Astrocyte (in vitro differentiated cells and primary cell): ENCODE measurements at places on chromosomes 2 and 18. TPM values are rescaled to one million over a fixed set of nuclear protein-coding genes. Genes with fewer than 3 reads are reported as not detected.

- peak; percentile 62 for DNase-seq
These were observed 6.5 kb downstream of the TANK start for GRCh38 chr2:161166538-161167409.

DNA sequence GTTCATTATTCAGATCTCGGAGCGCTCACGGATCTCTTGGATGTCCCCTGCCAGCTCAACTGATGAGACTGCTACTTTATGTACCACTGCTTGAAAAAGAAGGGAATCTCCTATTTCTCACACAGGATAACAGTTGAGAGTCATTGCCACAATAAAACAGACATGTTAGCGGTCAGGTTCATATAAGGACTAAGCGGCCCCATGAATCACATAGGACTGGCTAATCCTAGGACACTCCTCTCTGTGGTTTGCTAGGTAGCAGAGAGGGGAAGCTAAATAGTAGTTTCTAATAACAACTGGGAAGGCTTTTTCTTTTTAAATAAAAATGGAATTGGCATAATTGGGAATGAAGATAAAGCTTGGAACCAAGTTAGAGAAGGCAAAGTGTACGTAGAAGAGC is 15.9 kb upstream of the TGFA start:
- DNase-seq, result no peak

- no peak for DNase-seq
These were observed at the start of gene CHRND for GRCh38 chr2:232525791-232526371. Gene CHRND, plus strand, starts transcription at chr2:232526160. Its CDS starts 56 bp downstream, at chr2:232526216.

GRCh38 chr18:28903306-28903705 is 726.4 kb upstream of the CDH2 start:
- DNase-seq, result peak; percentile 49

DNA sequence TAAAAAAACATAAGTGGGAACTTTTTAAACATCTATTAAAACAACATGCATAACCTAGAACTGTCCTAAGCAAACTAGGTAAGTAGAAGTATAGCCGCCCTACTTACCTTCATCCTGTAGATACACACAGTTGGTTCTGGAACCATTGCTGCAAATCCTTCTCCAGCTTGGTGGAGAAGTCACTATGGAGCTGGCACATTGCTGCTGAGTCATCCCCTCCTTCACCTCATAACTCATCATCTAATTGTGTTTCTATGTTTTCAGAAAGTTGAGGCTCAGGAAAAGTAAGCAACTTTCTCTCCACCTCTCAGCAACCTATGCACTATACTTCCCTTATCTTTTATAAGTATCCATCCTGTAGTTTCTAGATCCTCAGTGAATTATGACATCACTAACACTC is 269.8 kb upstream of the MMADHC start:
- peak; percentile 27 for DNase-seq

The SMARCAL1 gene
- 35.2 and 37.6 TPM in 2 replicates for total RNA-seq
